ENCODE measurements at places on chromosomes 3 and 15.

GRCh38 chr3:138405486-138405885 is 28.9 kb upstream of the ESYT3 start:
- DNase-seq, result peak; percentile 58

- no peak for DNase-seq
These were observed 69.5 kb downstream of the CACNA2D2 start for GRCh38 chr3:50433954-50434353.

- DNase-seq, result peak; percentile 77
These were observed 2.6 kb upstream of the CEMIP start for GRCh38 chr15:80776420-80777045.

DNA sequence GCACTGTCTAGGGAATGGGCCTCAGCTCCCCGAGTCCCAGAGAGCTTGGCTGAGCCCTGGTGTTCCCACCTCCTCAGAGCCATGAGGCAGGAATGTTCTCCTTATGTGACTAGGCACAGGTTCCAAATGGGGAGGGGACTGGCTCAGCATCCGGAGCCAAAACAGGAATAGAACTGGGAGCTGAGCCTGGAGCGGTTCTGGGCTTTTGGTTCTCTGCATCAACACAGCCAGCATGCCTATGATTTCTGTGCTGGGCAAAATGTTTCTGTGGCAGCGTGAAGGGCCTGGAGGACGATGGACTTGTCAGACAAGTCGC is at the start of gene FAM131A:
Gene FAM131A, plus strand, starts transcription at position 202 of the 316 bp plus-strand sequence. Its CDS starts 31 bp downstream, at position 233.
- DNase-seq, result no peak

DNA sequence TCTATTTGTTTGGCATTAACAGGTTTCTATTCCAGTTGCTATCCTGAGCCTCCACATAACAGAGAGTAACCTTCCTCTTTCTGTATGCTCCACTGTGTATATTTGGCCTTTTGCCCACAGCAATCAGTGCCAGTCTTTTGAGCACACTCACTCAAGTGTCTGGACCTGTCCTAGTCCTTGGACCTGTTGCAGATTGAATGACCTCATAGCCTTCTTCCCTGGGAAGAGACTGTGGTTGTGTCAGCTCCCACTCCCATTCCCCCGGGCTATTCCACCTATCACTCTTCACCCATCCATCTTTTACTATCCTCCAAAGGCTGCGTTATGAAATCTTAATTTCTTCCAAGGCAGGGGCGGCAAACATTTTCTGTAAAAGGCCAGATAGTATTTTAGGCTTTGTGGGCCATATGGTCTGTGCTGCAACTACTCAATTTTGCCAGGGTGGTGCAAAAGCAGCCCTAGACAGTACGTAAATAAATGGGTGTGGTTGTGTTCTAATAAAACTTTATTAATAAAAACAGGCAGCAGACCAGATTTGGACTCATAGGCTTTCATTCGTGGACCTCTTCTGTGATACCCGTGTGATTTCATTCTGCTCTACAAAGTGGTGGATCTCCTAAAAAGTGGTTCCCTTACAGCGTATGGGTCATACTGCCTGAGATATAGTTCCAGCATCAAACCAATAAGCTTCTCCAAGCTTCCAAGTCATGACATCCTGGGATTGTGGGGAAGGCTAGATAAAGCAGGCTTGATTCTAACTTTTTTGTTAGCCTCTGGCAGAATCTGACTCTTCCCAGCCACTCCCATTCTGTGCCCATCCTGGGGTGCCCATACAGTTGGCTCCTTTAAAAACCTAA is 57.4 kb downstream of the CDAN1 start:
- no peak for DNase-seq

DNA sequence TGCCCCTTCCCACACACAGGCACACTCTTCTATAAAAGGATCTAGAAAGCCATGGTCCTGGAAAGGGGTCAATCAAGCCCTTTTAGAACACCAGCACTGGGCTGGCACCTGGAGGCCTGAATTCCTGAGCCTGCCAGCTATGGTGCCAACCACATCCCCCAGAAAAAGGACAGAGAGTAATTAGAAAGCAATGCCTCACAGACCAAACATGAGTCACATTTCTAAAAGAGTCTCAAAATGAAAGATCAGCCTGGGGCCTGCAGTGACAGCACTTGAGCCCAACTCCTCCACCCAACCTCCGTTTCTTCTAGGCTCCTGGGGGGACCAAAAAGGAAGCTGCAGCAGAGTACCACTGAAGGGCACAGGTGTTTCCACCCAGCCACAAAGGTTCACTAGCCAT is 14.1 kb downstream of the MYLK start:
- no peak for DNase-seq

GRCh38 chr15:68637767-68638404 is 59.1 kb downstream of the CORO2B start:
- peak; percentile 3 for DNase-seq

DNA sequence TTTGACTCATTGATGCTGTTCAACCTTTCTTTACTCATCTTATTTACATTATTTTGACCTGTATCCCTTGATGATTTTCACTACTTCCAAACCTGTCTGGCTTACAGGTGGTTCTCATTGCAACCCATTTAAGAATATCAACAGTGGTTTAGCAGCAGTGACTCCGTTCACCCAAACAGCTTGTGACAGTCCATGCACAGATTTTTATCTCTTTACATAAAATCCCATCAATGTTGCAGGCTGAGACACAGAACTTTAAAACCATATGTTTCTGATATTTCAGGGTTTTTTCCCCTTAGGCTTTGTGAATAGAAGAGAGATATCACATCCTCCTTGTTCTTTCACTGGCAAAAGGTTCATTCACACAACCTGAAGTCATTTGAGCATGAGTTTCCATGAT is 149.1 kb upstream of the CDIN1 start:
- DNase-seq, result no peak

GRCh38 chr15:99305761-99306505 is 54.7 kb downstream of the LRRC28 start:
- no peak for DNase-seq

GRCh38 chr3:175199961-175200360 is 340.8 kb downstream of the NAALADL2 start:
- no peak for DNase-seq

- no peak for DNase-seq
These were observed at the start of gene SPATA16 for GRCh38 chr3:173140986-173141385. SPATA16 (minus strand) TSS chr3:173141235; CDS start chr3:173117731, 23,504 bp downstream.

GRCh38 chr3:21543380-21544075 is 207.5 kb downstream of the ZNF385D start:
- no peak for DNase-seq

GRCh38 chr3:71602256-71602655 is 18.7 kb upstream of the FOXP1 start:
- DNase-seq, result no peak

GRCh38 chr3:177335728-177336127 is 138.4 kb upstream of the TBL1XR1 start:
- peak; percentile 63 for DNase-seq

DNA sequence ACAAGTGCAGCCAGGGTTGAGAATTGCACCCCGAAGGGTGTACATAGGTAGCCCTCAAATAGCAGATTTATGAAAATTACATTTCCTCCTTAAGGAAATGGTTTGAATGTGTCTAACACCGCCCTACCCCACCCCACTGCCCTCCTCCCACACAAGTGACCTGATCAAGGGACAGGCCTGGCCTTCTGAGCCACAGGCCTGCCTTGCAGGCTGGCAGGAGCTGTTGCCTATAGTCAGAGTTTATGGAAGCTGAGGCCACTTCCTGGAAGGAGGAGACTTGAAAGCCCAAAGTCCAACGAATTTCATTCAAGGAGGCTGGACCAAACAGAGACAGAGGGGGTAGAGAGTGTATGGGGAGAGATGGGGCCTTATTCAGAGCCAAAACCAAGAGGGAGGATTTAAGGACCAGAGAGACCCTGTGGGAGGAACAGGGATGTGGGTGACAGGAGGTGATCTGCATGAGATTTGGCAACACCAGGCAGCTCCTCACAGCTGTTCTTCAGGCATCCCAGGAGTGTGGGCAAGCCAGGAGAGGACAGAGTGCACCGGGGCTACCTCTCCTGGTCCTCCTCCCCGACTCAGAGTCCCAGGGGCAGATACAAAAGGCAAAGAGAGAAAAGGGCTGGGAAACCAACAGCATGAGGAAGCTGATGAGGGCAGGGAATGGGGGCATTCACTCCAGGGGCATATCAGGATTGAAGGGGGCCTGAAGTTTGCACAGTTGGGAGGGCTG is 100.4 kb upstream of the HES1 start:
- DNase-seq, result no peak

DNA sequence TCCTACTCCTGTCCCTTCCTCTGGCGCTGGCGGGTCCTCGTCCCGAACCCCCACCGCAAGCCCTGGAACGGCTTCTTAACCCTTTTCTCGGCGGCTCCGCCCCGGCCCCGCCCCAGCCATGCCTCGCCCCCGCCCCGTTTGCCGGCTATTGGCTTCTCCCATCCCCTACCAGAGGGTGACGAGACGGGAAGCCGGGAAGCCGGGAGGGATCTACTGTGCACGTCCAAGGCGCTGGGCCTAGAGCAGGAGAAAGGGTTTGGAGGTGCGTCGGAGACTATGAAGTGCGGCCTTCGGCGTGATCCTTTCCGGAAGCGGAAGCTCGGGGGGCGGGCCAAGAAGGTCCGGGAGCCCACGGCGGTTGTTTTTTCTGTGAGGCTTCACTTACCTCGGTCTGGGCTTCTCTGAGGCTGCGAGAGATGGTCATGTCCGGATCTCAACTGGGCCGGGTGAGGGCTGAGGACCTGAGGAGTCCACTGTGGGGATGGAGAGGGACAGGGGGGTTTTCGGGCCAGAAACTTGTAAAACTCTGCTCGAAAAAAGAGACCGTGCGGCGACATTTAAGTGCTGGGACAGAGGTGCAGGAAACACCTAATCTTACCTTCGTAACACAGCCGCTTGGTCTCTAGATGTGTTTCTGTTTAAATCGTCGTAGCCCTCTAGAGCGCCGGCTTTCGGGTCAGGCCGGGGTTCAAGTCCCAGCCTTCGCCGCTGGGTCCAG is 21.4 kb downstream of the ROPN1B start:
- DNase-seq, result peak; percentile 94

GRCh38 chr3:51709004-51709420 is 2.1 kb downstream of the GRM2 start:
- DNase-seq, result no peak

DNA sequence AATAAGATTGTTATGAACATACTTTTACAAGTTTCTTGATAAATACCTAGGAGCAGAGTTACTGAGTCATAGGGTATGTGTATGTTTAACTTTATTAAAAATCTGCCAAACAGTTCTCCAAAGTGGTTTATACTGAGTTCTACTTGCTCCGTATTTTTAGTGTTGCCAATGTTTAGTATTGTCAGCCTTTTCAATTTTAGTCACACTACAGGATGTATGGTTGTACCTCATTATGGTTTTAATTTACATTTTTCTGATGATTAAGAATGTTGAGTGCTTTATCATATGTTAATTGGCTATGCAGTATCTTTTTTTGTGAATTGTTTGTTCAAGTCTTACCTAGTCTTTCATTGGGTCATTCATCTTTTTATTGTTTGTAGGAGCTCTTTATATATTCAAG is 4.3 kb downstream of the TMOD3 start:
- no peak for DNase-seq

GRCh38 chr3:46488735-46489361 is 8.9 kb upstream of the RTP3 start:
- DNase-seq, result peak; percentile 90

DNA sequence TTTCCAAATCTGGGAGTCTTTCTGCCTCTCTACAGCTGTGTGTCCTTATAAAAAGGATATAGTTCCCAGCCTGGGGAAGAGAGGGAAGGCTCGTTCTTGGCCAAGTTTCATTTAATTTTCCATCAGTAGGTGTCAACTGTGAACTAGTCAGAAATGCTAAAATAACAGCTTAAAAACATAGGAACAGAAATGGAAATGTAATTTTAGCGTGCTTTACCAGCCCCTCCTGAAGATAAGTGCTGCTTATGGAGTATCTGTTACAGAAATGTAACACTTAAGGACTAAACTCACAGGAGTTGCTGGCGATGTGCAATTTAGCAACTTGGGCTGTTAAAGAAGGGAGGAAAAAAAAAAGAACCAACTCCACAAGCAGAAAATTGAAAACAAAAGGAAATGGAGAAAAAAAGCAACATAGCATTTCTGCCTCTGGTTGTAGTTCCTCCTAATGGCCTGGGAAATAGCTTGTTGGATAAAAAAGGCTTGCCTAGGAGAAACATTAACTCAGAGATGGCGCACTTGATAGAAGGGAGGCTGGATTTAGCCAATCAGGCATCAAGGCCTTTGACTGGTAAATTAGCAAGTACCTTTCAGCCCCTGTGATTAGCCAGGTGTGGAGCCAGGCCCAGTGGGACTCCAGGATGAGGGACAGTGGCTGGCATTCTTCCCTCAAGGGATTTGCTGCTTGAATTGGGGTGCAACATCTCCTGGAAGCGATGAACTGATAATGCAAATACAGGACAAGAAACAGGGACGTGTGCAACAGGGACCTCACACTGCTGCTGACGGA is 84.3 kb downstream of the RPLP1 start:
- no peak for DNase-seq

DNA sequence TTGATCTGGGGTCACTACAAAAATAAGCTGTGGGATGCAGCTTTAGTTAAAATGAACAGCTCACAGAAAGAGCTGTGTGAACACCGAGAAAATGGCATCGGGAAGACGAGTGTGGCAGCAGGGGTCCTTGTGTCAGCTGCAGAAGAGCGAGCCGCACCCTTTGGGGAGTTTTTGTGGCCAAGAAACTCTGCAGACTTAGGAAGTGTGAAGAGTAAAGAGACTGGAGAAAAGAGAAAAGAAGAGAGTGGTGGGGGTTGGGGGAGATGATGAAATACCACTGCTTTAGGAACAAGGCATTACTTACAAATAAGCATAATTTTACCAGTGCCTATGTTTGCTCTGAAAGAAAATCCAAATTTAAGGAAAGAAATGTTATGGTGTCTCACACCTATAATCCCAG is 147.8 kb downstream of the LRRC28 start:
- no peak for DNase-seq

GRCh38 chr3:2819571-2819970 is 290.6 kb downstream of the IL5RA start:
- no peak for DNase-seq

DNA sequence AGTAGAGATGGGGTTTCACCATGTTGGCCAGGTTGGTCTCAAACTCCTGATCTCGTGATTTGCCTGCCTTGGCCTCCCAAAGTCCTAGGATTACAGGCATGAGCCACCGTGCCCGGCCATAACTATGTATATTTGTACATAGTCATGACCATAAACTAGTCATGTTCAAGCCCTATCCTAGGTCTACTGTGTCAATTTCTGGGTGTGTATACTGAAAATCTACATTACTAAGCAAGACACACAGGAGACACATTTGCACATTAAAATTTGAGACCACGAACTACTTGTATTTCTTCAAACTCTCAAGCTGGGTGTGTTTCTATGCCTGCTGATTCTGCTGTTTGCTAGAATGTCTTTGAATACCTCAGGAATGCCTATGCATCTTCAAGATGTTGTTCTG is 451.3 kb upstream of the MCTP2 start:
- DNase-seq, result no peak

Measured in adrenal gland (tissue), 19 donors.